ENCODE measurements at places on chromosomes 5 and 9.

GRCh38 chr5:7902666-7903625, 34.0 kb downstream of the MTRR start:
- no peak for DNase-seq

DNA sequence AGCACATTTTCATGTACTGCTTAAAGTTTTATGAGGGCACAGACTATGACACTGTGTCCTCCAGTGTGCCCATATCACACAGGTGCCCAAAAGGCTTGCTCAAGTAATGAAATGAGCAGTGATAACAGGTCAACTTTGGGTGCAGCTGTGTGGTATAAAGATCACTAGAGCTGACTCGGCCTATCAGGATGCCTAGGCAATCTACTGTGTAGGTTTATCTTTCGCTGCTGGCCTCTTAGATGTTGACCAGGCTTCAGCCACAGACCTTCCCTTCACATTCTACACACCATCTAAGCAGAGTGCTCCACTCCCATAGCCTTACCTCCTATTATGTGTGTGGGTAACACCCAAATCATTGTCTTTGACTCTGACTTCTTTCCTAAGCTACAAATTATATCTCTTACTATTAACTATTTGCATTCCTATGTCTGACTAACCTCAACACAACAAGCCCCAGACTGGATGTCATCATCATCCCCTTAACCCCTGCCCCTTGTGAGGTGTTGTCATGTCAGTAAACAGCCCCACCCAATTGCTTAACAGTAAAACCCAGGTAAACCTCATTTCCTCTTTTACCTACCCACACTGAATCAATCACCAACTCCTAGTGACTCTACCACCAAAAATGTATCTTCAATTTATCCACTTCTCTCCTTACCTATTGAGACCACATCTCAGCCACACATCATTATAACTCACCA, 2.5 kb downstream of the SREK1IP1 start:
- no peak for DNase-seq

DNA sequence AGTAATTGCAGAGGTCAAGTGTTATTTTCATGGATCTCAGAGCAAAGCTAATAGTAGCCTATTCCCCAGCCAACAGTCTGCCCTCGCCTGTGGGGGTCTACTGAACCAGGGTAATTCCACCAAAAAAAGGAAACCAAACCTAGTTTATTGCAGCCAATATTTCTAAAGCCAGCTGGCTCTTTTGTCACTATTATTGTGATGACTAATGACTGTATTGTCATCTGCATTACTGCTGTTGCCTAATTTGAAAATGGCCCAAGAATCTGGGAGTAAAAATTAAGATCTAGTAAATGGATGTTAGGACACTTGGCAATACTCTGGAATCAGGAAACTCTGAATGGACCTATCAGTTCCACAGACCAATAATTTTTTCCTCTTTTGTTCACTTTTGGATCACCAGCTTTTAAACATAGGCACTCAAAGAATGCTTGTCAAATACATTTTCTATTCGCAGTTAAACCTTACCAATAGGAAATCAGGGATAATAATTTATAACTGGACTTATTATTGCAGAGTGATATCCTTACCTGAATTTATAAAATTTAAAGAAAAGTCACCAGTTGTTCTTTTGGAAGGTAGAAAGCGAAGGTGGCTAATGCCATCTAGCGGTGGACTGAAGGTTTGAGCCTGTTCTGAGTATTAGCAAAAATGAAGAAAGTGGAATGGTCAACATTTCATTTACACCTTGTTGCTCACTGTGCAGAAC, 69.2 kb downstream of the SYK start:
- no peak for DNase-seq

DNA sequence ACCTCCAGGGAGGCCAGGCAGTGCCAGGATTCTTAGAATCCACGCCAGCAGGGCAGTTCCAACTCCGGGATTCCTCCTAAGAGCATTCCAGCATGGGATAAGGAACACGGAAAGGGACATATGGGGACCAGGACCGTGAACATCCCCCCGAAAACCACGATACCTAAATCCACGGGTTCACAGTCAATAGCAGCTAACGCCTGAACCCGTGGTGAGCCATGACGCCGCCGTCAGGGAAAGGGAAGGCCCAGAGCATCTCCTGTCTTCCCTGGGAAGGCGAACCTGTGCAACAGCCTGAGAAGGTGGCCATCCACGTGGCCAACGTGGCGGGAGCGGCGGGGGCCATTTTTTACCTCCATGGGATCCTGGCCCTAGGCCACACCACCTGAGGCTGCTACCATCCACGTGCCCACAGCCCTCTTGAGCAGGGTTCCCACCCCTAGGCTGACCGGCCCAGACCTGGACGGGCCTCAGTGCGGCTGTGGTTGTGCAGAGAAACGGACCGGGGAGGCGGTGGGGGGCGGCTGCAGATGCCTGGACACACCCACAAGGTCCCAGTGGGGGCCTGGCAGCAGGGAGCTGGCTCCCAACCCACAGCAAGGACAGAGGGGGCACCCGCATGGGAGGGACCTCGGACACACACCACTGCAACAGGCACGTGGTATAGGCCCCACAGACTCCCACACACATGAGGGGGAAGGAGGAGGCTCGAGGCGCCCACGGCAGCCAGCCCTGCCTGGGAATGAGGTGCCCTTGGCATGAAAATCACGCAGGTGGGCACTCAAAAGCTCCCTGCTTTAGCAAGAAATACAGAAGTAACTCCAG, 42.8 kb downstream of the SLC12A7 start:
- no peak for DNase-seq

DNA sequence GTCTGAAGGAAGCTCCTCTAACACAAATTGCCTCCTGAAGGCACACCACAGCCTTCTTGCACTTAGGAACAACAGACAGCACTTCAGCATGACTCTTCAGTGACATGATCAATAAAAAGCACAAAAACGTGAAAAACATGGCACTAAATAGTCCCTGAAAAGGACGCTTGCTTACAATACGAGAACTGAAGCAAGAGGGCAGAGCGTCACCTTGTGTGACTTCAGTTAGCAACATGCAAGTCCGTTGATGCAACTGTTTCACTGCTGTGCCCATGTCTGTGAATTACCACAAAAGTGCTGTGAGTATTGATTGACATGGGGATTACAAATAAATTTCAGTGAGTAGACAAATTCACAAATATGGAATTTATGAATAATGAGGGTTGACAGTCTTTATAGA, 219.9 kb upstream of the GAS1 start:
- DNase-seq = no peak

- DNase-seq = no peak
Measured at GRCh38 chr5:172410662-172411483, 43.5 kb downstream of the SH3PXD2B start.

DNA sequence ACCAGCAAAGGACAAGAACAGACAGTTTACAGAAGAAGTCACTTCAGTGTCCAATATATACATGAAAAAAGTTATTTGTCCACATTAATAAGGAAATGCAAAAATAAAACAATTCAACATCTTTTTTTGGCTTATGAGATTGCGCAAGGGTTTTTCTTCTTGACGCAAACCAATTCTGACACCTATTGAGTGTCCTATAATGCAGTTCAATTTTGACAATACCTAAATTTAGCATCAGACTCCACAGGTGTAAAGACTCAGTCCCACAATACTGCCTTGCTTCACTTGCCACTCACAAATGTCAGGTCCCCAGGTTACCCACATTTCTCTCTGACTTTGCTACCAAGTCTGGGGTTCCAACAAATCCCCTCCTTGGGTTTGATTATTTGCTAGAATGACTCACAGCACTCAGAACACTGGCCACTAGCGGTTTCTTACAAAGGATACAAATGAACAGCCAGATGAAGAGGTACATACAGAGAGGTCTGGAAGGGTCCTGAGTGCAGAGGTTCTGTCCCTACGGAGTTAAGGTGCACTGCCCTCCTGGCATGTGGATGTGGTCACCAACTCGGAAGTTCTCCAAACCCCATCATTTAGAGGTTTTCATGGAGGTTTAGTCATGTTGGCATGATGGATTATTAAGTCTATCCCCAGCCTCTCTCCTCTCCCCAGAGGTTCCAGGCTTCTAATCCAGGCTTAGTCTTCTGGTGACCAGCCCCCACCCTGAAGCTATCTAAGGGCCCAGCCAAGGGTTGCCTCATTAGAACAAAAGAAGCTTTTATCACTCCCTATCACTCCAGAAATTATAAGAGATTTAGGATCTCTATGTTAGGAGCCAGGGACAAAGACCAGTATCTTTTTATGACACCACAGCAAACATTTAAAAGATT, 27.0 kb upstream of the SLC22A5 start:
- no peak for DNase-seq

DNA sequence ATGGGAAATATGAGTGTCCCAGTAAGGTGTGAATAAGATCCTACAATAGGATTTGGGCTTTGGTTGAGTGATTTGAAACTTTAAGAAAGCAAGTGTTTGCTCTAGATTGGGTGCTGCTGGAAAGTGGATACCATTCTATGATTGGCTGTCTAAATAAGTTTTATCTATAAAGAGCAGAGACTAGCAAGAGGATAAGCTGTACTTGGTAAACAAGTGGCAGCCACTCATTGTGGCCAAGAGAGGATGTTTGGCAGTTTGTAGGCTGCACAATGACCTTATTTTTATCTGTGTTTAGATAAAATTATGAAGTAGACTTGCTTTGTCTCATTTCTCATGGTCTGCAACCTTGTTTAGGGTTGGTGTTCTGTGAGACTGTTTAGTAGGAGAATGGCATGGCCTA, 341.6 kb upstream of the PIK3R1 start:
- no peak for DNase-seq

- DNase-seq = no peak
Measured at GRCh38 chr9:98409719-98410118, 154.3 kb upstream of the TBC1D2 start.

DNA sequence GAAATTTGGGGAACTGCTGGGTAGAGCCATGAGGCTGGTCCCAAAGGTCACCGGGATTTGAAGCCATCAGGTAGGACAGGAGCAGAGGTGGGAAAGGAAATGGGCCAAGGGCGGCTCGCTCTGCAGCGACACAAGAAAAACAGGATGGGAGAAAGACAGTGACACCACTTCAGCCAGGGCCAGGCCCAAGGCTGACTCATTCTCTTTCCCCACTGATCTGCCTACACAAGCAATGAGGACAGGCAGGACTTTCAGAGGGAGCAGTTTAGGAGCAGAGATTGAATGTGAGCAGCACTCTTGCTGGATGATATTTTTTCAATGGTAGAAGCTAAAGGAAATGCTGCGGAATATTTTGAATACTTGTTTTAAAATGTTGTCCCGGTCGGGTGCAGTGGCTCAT, 3.5 kb downstream of the RUFY1 start:
- no peak for DNase-seq

DNA sequence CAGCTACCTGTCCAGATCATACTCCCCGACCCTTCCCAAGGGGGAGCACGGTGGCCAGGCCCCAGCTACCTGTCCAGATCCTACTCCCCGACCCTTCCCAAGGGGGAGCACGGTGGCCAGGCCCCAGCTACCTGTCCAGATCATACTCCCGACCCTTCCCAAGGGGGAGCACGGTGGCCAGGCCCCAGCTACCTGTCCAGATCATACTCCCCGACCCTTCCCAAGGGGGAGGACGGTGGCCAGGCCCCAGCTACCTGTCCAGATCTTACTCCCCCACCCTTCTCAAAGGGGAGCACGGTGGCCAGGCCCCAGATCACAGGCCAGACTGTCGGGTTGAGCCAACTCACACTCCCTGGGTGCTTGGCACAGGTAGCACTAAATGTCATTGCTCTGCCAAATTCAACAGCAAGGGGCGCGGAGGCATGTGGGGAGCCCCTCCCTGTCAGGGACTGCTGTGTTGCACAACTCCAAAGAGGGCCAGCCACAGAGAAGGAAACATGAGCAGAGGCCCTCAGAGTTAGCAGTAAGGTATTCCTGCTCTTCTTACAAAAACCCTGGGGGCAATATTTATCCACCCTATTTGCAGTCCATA, 136.9 kb downstream of the OLFM1 start:
- no peak for DNase-seq

DNA sequence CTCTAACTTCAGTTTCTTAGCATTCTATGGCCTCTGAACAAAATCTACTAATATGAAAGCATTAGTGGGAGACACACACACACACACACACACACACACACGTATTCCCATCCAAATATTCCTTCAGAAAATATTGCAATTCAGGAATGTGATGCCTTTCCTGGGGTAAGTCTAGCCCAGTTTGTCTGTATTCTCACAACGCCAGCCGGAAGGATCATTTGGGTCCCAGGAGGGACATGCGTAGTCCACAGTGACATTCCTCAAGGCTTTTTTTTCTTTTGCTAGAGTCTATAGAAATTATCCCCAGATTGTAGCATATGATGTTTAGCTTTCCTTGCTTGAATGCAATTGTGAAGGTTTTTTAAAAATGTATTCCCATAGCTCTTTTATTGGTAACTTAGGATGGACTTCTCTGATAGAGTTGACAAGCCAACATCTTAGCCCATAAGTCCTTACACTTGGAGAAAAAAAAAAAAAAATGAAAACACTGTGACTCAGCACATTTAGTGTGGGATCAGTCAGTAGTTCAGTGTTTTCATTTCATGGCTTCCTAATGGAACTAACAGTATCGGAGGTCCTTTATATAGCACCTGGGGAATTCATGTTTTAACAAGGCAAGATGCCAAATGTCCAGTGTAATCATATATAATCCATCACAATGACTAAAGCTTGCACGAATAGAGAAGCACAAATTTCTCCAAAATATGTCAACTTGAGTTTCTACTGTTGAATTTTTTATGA, 316.5 kb downstream of the DIRAS2 start:
- no peak for DNase-seq

DNA sequence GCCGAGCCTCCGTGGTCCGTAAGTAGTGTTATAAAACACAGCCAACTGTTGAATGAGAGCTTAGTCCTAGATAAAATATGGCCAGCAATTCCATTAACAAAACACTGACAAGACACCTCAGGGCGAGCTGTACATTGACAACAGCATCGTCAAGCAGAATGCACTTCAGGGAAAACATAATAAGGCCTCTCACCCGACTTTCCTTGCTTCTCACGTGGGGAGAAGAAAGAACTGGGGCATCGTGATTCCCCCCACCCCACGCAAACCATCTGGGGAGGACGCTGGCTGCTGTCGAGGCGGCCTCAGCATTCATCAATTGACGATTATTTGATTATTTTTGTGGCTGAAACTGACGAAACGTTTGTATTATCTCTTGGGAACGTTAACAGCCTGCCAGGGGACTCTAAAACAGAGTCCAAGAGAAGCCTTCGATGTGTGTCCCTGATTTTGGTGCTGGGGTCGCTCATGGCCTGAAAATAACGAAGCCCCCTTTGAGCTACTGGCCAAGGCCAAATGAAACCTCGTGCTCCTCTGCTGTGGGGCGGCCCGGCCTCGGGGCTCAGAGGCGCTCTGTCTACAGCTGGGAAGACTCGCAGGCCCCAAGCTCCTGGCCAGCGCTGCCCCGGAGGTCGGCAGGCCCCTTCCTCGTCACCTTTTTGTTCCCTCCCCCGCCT, 464 bp downstream of the GDF9 start:
- DNase-seq = no peak

GRCh38 chr5:4418084-4418483, 722.0 kb upstream of the ADAMTS16 start:
- no peak for DNase-seq

GRCh38 chr9:136757328-136757727, 715 bp downstream of the LCN8 start:
- no peak for DNase-seq

- no peak for DNase-seq
Measured at GRCh38 chr9:16868701-16869100, 1.8 kb downstream of the BNC2 start.
